ENCODE measurements at places on chromosomes 5 and 9.

GRCh38 chr5:14019768-14020290 is 75.3 kb upstream of the DNAH5 start:
- no peak for DNase-seq

GRCh38 chr9:93205045-93205768 is 21.3 kb downstream of the WNK2 start:
- DNase-seq = no peak

DNA sequence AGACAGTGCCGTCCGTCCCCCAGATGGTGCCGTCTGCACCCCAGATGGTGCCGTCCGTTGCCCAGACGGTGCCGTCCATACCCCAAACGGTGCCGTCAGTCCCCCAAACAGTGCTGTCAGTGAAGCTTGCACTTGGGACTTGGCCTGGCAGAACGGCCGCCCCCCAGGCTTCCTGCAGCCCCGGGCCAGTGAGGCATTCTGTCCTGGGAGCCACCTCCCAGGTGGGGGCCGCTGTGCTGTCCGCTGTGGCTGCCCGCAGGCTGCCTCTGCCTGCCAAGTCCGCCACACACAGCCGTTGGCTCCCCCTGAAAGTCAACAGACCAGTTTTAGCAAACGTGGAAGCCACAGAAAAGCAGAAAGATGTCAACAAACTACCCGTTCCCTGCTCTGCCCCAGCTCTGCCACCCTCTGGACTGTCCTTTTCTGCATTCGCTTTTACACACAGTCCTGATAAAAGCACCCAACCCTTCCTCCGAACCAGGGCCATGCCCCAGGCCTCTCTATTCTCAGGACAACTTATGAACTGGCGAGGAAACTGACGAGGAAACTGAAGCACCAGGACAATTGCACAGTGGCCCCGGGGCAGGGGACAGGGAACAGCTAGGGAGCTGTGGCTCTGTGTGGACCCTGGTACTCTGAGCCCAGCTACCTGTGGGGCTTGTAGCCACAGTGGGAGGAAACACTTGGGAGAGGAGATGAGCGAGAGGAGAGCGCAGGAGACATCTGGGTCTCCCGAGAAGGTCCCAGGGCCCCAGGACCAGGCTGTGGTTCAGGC is 39.6 kb upstream of the RXRA start:
- no peak for DNase-seq

DNA sequence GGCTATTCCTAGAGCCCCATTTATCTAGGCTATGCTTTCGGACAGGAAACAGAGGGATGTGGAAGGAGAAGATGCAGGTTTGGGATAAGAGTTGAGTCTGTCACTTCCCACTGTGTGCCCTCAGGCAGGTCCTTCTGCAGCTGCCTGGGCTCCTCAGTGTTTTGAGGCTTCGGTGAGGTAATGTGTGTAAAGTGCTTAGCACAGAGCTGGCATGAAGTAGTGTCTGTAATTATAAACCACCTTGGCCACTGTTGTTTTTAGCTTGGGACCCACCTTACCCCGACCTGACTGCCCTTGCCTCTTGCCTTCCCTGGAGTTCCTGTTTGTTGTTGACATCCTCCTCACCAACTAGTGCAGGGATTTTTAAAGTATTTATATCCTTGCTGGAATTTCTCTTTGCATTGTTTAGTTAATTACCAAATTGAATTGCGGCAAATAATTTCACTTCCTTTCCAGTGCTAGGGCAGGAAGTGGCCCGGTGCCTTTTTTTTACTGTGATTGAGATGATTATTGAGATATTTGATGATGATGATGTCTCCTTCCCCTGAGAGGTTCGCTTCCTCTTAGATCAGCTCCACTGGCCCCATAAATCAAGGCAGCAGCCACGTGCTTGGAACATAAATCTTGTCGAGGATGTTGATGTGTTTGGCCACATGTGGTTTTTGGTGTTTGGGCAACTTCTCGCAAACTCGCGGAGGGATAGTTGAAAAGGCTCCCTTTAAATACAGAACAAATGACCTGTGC is 38.3 kb upstream of the DAB2IP start:
- no peak for DNase-seq

- DNase-seq = no peak
Observed at GRCh38 chr5:80094236-80094738, 59.1 kb downstream of the THBS4 start.

GRCh38 chr5:170312666-170313065 is 15.1 kb upstream of the LCP2 start:
- peak; percentile 80 for DNase-seq

DNA sequence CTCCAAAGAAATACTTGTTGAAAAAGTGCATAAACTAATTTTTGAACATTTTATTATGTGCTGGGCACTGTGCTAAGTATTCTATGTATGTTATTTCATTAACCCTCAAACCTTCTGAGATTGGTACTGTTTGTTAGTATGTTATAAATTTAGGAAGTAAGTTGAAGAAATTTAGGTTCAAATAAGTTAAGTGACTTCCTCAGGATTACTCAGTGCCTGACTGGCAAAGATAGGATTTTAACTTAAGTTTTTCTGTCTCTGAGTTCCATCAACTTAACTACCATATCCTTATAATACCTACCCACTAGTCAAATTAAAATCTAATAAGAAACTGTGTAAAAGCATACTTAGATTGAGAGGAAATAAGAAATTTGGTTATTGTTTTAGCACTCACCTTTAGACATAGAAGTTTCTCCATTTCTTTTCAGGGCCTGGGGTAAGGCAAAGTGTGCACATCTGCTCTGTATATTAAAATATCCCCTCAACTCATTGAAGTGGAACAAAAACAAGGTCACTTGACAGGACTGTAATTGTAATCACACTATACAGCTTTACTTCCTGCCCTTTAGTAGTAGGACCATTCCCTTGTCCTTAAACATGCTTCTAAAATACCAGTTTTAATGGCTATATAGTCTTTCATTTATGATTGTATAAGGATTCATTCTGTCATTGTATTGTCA is 15.2 kb downstream of the TGFBR1 start:
- no peak for DNase-seq

DNA sequence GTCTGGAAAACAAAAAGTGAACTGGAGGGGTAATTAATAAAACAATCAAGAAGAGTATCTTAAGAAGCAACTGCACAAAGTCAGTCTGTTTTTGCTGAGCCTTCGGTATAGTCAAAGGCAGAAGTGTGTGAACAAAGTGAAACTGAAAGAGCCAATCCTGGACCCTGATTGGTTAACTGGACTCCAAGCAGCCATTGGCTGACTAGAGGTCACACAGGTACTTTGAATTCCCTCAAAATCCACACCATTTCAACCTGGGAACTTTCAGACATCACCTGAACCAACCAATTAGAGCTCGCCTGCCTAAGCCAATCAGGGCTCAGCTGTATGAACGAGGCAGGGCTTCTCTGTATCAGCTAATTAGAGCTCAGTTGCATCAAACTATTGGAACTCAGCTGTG is 286.7 kb downstream of the TLE4 start:
- no peak for DNase-seq

GRCh38 chr5:99721506-99721905 is 792.7 kb upstream of the CHD1 start:
- DNase-seq = no peak

DNA sequence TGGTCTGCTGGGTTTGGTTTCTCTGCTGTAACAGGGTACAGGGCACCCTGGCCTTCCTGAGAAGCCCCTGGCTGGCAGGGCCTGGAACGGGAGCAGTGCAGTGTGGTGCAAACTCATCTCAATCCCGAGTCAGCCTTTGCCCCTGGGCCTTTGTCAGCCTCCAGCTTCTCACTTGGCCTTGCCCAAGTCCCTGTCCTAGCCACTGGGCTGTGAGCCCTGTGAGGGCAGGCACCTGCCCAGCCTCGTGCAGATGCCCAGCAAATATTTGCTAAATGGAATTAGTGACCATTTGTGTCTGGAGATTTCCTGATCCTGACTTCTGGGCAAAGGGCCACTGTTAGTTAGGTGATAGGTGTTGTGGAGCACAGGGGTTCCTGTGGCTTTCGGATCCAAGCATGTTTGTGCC is 13.0 kb downstream of the RGS3 start:
- no peak for DNase-seq

GRCh38 chr5:145980259-145980658 is 43.9 kb downstream of the SH3RF2 start:
- DNase-seq = no peak

GRCh38 chr5:102857076-102857818 is 102.1 kb downstream of the PAM start:
- no peak for DNase-seq

DNA sequence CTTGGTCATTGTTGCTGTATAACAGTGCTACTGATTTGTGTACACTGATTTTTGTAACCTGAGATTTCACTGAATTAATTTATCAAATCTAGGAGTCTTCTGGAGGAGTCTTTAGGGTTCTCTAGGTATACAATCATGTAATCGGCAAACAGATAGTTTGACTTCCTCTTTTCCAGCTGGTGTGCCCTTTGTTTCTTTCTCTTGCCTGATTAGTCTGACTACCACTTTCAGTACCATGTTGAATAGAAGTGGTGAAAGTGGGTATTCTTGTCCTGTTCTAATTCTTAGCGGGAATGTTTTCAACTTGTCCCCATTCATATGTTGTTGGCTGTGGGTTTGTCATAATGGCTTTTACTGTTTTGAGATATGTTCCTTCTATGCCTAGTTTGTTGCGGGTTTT is 24.7 kb upstream of the RANBP6 start:
- DNase-seq = no peak

GRCh38 chr5:157533011-157533481 is 42.5 kb downstream of the ADAM19 start:
- DNase-seq = no peak

DNA sequence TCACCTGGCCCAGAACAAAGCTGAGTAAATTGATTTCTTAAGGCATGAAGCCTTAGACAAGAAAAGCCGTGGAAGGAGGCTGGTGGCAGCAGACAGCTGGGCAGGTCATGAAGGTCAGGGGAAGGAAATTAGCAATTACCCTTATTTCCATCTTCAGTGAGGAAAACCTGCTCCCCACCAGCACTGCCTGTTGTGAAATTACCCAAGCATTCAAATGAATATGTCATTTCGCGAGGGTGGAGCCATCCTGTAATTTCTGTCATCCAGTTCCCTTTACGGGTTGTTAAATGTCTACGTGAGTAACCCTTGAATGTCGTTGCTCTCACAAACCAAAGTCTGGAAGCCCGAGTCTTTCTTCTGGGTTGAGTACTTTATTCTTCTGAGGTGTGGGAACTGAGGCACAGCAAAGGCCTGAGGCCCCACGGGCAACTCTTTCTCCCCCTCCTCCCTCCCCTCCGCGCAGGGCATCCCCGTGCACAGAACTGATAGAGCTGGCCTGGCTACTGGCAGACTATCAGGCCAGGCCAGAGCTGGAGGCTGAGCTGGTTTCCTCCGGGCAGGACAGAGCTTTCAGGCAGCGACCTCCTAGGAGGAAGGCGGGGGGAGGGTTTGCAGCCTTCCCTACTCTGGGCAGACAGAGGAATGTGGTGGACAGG is 22.0 kb upstream of the AK3 start:
- peak; percentile 20 for DNase-seq

DNA sequence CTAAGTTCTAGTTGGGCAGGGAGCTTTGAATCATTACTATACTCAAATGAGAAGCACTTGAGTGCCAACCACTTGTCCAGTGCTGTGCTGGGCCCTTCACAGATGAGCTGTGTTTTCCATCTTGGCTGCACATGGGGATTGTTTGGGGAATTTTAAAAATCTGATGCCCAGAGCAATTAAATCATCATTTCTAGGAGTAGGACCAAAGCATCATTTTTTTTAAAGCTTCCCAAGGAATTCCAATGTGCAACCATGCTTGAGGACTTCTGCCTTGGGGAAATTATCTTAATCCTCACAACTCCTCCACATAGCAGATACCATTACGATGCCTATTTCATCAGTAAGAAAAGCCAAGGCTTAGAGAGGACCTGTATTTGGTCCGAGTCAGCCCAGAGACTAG is 131.4 kb downstream of the TMEM174 start:
- no peak for DNase-seq

GRCh38 chr5:173010021-173010420 is 26.4 kb downstream of the ATP6V0E1 start:
- DNase-seq = peak; percentile 25

DNA sequence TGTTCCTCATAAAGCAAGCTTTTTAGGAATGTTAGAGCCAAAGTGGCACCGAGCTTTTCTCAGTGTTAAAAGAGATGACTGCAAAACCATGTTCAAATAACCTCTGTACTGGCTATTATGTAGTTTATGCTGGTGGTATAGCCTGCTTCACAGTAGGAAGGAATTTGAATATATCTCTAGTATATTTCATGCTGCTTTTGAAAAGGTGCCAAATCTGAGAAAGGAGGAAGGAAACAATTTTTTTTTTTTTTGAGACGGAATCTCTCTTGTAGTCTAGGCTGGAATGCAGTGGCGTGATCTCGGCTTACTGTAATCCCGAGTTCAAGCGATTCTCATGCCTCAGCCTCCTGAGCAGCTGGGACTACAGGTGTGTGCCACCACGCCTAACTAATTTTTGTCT is 13.5 kb downstream of the CREBRF start:
- DNase-seq = no peak

GRCh38 chr5:1511048-1511447 is 12.7 kb downstream of the LPCAT1 start:
- no peak for DNase-seq

DNA sequence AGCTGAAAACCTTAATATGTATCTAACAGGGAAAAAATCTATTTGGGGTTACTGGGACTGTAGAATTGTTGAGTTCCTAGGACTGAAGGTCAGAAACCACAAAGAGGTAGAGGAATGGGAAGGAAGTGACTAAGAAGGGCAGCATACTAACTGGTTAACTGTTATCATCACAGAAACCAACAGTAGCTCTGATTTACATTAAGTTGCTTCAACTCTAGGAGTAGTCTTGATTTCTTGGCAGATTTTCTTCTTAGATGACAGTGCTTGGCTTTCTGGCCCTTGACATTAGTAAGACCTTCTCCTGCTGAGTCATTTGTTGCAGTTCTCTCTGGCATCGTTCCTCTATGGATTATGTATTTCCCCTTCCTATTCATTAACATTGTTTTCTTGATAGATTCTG is 116.1 kb upstream of the RASA1 start:
- no peak for DNase-seq

DNA sequence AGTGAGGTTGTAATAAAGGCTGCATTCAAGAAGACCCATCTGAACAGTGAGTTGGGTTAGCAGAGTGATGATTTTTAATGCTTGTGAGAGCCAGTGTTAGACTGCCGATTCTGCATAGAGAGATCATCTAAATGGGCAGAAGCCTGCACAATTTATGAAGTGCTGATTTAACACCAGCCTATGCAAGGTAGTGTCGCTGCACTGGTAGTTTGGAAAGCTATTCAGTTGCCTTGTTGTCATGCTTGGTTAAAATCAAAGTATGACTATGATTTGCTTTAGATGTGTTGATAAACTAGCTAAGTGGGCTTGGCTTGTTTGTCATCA is 379 bp upstream of the LRRTM2 start:
- DNase-seq = no peak

DNA sequence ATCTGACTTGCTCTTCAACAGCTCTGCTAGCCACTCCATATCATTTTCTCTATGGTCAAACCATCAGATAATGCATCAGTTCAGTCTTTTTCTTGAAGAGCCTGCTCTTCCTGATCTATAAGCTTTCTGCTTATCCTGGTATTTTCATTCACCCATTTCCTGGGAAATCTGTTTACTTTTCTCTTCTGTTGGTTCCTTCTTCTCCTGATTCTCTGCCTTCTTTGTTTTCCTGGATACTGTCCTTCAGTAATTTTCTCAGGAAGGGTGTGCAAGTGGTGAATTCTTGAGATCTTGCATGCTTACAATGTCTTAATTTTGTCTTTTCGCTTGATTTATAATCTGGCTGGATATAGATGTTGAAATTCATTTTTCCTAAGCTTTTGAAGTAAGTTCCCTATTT is 39.8 kb upstream of the NKX2-5 start:
- DNase-seq = no peak

Measured in stimulated activated CD4-positive, alpha-beta T cell treated with anti-CD3 and anti-CD28 coated beads, Interleukin-15, amount 100 ng/mL, for 24 hours (primary cell).